Activated naive CD4-positive, alpha-beta T cell treated with Interleukin-2 at 50 U/mL for 16 hours (primary cell): ENCODE measurements at places on chromosomes 12 and 14.

DNA sequence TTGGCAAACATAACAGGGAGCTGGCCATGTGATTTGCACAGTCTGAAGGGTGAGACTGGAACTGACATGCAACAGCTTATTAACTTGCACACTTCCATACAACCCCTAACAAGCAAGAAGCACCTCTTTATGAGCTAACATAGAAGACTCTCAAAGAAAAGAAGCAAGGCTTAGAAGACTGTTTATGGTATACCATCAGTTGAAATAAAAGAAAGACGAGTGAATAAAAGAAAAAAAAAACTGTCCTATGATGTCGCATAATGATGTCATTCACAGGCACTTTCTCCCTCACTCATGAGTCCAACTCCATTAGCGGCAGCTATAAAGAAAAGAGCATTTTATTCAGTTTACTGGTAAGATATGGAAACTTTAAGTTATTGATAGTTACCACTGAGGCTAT lies 3.3 kb upstream of the MDM1 start:
- no peak for DNase-seq

GRCh38 chr12:114913871-114914801 lies 230.2 kb upstream of the TBX3 start:
- DNase-seq: no peak

DNA sequence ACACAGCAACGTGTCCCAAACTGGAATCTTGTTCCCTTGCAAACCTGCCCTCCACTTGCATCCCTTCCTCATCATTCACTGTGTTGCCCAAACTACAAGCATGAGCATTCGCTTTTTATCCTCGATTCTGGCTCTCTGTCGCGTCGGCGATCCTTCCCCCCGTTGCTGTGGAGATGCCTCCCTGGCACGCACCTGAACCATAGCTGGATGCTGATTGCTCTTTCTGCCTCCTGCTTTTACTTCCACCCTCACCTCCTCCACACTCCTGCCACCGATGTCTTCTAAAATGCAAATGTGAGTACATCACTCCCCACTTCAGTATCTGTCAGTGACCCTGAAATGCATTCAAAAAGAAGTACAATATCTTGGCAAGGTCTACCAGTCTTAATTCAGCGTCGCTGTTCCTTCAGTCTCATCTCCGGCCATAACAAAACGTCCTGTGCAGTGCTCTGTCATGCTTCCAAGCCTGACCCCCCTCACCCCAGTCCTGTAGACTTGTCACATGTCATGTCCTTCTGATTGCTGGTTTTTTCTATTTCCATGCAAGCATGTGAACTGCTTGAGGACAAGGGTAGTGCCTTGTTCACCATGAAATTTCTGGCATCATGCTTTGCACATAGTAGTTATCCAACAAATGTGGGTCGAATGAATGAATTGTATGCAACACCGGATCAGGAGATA lies 2.5 kb upstream of the PPP2R5C start:
- DNase-seq: no peak

- no peak for DNase-seq
Measured at GRCh38 chr12:2550561-2551411, 244.0 kb upstream of the FKBP4 start.
